ENCODE measurements at places on chromosomes 3 and 15. TPM values are rescaled to one million over a fixed set of nuclear protein-coding genes. Genes with fewer than 3 reads are reported as not detected.

CRYGS gene
- 1.6 TPM for total RNA-seq

ANKUB1 gene
- total RNA-seq: not detected

P2RY14 gene
- total RNA-seq: not detected

HCN4 gene
- total RNA-seq: not detected

CASR gene
- not detected for total RNA-seq

All from SK-MEL-5 (cell line).